ENCODE measurements at places on chromosomes 6 and 20.

GRCh38 chr6:31163922-31164321 lies 5.5 kb downstream of the TCF19 start:
- no peak for DNase-seq

- no peak for DNase-seq
Measured at GRCh38 chr20:20233041-20233514, 134.8 kb upstream of the INSM1 start.

- no peak for DNase-seq
Measured at GRCh38 chr6:72863131-72863530, 241.3 kb downstream of the KCNQ5 start.

DNA sequence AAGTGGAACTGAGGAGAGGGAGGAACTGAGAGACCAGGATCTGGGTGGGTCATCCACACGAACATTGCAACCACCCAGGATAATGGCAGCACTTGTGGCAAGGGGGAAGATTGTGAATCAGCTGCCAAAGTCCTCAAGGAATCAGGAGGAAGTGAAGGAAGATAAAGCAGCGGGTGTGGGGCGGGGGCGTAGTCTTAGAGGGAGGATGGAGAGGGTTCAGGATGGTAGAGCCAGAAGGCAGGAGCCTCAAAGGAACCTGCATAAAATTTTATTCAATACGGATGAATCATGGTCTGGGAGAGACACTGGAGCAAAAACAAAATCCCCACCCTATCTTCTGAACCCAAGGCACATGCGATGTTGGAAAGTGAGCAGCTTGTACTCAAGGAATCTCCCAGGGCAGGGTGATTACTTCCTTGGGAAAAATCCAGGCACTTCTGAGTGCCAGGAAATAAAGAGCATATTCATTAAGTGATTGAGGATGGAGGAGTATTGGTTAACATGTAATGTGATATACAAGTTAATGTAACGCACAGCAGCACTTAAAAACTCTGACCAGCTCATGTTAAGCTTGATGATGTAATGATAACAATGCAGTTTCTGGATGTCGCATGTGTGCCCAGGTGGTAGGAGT lies 82.0 kb upstream of the B3GAT2 start:
- no peak for DNase-seq

GRCh38 chr6:46338131-46338530 lies 153.1 kb downstream of the RCAN2 start:
- no peak for DNase-seq

DNA sequence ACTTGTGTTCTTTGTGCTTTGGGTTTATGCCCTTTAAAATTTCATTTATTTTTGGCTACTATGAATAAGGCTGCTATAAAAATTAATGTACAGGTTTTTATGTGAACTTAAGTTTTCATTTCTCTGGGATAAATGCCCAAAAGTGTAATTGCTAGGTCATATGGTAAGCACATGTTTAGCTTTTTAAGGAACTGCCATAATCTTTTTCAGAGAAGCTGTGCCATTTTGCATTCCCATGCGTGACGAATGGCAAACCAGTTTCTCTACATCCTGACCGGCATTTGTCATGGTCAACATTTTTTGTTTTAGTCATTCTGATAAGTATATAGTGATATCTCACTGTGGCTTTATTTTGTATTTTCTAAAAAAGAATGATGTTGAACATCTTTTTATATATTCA lies 236.0 kb upstream of the SGK1 start:
- no peak for DNase-seq

DNA sequence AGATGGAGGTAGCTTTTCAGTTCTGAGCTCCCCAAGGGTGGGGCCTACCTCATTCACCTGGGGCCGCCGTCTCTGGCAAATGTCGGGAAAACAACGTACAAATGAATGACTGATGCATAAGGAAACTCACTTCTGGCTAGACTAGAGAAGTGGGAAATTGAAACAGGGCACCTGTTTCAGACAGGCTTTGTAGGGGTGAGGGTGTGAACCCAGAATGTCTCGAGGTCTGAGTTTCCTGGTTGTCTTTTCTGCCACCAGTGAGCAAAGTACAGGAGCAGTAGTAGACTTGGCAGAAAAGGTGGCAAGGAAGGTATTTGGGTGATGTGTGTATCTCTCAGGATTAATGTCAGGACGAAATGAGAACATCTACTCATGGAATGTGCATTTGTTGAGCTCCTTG lies 308.5 kb downstream of the CLIC5 start:
- no peak for DNase-seq

GRCh38 chr6:140201787-140202458 lies 827.5 kb upstream of the CITED2 start:
- no peak for DNase-seq

DNA sequence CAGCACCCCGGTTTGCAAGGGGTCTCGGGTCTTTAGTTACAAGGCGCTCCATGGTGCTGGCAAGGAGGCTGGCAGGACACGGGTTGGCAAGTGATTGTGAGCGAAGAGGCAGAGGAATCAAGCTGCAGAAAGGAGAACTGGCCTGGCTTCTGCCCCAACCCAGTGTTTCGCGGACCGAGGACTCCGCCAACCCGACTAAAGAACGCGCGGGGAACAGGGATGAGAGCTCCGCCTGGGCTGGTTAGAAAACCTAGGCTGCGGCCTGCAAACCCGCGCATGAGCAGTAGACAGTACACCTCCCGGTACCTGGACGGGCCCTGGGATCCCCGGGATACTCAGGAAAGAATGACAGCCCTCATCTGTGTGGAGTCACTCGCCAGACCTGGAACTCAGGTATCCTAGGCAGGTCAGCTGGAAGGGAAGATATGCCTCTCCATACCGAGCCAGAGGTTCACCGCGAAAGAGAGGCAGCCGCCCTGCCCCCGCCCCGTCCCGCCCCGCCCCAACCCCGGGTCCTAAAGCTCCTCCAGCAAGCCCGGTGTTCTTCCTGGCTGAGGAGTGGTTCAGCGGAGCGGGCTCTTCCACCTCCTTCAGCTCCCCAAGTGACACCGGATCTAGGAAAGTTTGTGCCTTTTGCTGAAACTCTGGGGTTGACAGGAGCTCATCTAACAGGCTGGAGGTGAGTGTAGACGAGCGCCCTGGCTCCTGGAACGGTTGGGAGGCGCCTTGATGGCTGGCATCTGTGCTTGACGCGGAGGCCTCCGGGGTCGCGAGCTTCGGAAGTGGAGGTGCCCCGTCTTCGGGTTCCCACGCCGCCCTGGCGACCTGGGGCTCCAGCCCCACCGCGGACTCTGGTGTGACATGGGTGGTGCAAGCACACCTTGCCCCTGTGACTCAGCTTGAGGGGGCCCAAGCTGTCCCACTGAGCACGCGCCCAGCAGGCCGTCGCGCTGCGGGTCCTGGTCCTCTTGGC lies 1847.3 kb upstream of the DEFB115 start:
- DNase-seq, result no peak

GRCh38 chr6:51949526-51949925 lies 137.9 kb downstream of the PKHD1 start:
- DNase-seq, result no peak

- DNase-seq, result no peak
Measured at GRCh38 chr6:26059941-26060340, 27.3 kb upstream of the HFE start.

GRCh38 chr20:22470620-22471026 lies 113.7 kb downstream of the FOXA2 start:
- DNase-seq, result no peak

- no peak for DNase-seq
Measured at GRCh38 chr20:36306553-36307411, 643 bp downstream of the DLGAP4 start.

DNA sequence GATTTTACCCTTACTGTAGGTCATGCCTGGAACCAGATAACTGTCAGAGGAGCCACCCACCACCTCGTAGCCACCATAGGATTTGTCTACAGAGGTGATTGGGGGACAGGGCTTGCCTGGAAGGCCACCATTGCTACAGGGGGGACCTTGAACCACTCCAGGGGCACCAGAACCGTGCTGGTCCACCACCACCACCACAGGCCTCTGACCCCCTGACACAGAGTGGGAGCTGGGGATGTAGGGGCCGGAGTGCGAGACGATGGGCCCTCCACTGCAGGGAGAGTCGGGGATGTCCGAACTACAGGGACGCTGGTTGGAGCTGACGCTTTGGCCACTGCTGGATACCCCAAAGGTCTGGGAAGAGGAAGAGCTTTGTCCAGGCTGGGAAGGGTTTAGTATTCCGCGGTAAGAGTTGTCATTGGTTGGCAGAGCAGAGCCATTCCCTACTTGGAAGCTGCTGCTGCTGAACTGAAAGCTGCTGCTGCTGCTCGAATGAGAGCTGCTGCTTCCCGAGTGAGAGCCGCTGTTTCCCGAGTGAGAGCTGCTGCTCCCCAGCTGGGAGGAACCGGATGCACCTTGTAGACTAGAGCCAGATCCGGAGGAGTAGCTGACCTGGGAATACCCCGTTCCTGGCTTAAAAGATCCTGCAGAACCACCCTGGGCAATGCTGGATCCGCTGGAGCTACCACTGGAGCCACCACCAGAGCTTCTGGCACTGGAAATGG lies 2.2 kb downstream of the PSORS1C1 start:
- no peak for DNase-seq

DNA sequence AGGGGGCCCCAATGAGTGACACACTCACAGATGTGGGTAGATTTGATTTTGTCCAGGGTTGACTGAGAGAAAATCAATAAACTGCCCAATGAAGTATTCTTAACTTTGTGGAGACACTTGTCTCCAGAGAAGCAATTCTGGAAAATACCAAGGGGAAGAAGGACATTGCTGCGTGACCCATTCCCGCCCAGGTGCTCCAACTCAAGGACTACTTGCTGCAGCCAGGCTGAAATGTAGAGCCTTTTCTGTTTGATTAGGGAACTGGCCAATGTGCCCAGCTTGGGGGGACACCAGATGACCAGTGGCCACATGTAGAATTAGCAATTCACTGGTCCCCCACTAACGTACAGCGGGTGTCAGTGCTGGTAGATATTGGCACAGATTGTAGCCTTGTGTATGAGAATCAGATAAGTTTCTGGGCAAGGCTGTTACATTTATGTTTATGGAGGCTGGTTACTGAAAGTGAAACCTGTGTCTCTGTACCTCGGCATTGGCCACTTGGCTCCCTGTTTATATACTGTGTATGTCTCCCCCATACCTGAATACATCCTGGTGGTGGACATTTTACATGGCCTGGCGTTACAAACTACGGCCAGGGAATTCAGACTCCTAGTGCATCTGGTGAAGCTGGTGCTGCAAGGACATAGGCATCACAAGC lies 32.3 kb downstream of the HDDC2 start:
- DNase-seq, result no peak

- DNase-seq, result no peak
Measured at GRCh38 chr20:16078172-16078898, 494.9 kb downstream of the KIF16B start.

DNA sequence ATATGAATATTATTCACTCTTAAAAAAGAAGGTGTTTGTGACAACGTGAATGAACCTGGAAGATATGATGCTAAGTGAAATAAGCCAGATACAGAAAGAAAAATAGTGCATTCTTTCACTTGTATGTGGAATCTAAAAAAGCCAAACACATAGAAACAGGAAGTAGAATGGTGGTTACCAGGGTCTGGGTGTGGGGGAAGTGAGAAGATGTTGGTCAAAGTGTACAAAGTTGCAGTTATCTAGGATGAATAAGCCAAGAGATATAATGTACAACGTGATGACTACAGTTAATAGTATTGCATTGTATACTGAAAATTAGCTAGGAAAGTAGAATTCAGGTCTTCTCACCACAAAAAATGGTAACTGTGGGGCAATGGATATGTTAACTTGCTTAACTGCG lies 151.1 kb upstream of the HCRTR2 start:
- no peak for DNase-seq

DNA sequence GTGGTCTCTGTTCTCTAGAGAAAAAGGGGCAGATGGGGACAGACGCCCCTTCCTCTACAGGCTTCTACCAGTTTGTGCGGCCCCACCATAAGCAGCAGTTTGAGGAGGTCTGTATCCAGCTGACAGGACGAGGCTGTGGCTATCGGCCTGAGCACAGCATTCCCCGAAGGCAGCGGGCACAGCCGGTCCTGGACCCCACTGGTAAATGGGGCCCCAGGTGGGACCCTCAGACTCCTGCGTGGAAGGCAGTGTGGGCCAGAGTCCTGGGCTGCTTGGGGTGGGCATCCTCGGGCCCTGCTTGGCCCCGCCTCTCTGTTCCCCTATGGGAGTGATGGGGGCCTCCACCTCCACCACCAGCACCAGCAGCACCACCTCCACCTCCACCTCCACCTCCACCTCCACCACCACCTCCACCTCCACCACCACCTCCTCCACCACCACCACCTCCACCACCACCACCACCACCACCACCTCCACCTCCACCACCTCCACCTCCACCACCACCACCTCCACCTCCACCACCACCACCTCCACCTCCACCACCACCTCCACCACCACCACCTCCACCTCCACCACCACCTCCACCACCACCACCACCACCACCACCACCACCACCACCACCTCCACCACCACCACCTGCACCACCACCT lies 3.2 kb upstream of the TNFRSF6B start:
- DNase-seq, result no peak

GRCh38 chr6:159679091-159680077 lies 13.7 kb downstream of the SOD2 start:
- DNase-seq, result no peak

GRCh38 chr6:84671183-84671582 lies 93.2 kb downstream of the TBX18 start:
- DNase-seq, result no peak

GRCh38 chr20:20407891-20408805 lies 40.2 kb downstream of the INSM1 start:
- DNase-seq, result no peak

DNA sequence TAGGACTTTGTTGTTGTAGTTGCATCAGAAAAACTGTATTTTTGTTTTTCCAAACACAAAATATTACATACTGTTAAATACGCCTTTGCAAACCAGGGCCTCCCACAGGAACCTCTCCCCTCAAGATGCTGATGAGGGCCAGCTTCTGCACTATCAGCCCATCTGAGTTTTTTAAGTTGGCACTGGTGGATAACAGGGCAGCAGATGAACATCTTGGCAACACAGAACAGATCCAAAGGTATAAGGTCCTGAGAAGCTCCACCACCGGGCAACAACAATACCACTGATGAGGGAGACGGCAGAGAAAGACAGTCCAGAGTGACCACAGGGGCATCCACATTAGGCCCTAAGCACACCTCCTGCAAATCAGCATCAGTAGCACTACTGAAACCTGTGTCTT lies 177.7 kb downstream of the DLL1 start:
- no peak for DNase-seq

DNA sequence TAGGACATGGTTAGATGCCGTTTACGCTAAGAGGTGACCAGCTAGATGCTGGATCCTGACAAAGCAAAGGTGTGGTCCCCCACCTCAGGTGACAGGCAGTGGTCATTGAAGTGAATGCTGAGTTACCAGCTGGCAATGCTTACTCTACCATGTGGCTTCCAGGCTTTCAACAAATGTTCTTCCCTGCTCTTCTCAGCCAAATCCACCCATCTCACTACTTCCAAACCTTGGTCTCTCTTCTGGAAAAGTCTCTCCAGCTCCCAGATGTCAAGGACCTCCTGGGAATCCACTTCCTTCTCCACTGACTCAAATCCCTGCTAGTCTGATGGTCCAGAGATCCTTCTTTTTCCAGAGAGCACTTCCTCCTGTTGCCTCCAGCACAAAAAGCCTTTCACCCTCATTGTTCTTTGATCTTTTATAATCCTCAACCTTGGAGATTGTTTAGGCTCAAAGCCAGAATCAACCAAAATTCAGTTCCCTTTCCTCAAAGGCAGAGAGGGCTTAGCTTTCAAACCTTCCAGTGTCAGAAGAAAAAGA lies 228.0 kb downstream of the ZNF217 start:
- no peak for DNase-seq

GRCh38 chr6:133610227-133610840 lies 278.6 kb upstream of the TCF21 start:
- DNase-seq, result no peak
